ENCODE measurements at places on chromosomes 13 and 19.

DNA sequence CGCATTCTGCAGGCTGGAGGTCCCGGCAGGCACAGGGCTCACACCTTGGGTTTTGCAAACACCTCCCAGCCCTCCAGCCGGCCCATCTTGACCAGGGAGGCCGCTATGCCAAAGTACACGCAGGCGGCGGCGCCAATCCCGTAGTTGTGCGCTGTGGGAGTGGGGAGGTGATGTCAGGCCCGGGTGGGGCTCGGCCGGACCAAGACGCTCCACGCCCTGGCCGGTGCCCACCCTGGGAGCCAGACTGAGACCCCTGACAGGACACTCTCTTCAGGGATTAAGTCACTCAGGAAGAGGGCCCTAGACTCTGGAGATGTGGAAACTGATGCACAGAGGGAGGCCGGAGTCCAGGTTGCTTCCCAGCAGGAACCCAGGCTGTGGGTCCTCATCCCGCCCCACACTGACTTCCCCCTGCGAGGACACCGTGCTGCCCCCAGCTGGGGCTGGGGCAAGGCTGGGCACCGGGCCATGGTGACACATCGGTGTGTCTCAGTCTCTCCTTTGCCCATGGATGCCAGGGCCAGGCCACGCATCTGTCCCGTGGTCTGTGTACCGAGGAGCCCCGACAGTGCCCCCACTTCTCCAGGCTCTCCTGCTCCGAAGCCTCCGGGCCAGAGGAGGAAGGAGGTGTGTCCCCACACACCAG is 8.8 kb downstream of the NDUFA11 start:
- DNase-seq = no peak

- DNase-seq = no peak
Measured at GRCh38 chr13:81551036-81551435, 1210.1 kb upstream of the SPRY2 start.

DNA sequence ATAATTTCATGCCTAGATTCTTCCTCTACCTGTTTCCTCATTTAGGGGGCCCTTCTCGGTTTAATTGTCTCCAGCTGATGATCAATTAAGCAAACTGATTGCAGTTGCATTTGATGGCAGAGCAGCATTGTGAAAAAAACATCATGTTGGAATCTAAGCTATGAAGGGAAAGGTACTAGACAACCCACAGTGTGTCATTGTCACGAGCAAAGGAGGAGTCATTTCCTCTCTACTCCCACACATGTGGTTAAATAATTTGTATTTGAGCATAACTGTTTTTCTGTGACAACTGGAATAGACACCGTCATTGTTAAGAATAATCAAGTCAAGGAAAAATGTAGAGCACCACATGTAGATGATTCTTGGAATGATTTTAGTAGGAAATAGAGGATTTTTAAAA is 240.3 kb downstream of the DCT start:
- no peak for DNase-seq

DNA sequence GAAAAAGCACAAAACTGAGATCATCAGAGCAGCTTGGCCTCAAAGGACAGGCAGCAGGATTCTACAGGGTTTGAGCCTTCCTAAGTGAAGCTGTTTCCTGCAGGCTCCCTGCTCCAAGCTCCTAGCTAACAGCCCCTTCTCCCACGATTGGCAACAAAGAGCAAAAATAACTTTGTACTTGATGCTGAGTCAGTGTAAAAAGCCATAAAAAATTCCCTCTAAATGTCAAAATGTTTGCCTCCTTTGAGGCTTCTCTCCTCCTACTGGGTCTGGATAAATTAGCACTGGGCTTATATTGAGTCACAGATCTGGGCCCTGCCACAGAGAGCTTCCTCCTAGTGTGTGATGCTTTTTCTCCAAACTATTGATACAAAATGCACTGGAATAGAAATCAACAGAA is 153.3 kb downstream of the TNFRSF19 start:
- DNase-seq = no peak

- DNase-seq = no peak
Measured at GRCh38 chr13:39862900-39863299, 207.4 kb downstream of the COG6 start.

DNA sequence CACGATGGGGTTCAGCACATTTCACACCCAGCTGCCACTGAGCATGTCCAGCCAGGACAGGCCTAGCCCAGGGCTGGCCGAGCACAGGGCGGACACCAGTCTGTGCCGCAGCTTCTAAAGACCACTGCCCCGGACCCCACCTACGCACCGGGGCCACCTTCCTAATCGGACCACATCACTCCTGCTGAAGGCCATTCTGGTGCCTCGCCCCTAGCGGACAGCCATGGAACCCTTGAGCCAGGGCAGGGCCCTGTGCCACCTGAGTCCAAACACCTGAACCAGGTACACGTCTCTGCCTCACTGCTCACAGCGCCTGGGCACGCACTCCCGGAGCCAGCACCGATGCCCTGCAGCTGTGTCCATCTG is 8.4 kb upstream of the C13orf46 start:
- no peak for DNase-seq

DNA sequence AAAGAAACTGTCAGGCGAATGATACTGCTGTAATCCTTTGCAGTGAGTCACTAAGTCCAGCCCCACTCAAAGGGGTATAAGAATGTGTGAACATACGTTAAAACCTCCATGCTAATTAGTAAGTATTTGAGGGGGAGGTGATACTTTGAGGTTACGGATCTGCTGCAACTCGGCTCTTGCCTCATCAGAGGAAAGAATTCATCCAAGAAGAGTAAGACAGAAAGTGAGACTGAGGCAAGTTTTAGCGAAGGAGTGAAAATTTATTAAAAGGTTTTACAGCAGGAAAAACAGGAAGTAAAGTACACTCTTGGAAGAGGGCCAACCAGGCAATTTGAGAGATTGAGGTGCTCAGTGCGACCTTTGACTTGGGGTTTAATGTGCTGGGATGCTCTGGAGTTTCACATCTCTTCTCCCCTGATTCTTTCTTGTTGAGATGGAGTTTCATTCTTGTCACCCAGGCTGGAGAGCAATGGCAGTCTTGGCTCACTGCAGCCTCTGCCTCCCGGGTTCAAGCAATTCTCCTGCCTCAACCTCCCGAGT is 9.8 kb downstream of the CLEC4M start:
- DNase-seq = no peak

GRCh38 chr19:1066251-1066747 is 668 bp upstream of the ARHGAP45 start:
- DNase-seq = no peak

- DNase-seq = no peak
Measured at GRCh38 chr13:72694314-72694713, 33.1 kb downstream of the MZT1 start.

DNA sequence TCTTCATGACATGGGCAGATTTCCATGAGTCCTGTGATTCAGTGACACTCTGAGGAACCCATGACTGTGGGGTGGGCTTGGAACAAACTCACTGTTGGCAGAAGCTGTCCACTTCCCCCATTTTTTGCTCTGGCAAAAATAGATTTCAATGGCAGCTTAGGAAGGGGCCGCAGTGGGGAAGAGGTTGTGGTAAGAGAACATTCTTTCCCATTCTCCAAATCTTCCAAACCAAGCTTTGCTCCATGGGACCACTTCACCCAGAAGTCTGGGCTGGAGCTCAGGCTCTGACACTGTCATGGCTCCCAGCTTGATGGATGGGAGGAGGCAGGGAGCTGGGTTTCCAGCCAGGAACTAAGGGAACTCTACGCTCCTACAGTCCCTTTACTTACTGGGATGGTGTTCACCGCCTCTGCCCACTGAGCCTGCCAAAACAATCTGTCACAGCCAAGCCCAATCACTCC is 24.9 kb upstream of the MEDAG start:
- DNase-seq = no peak

- no peak for DNase-seq
Measured at GRCh38 chr13:44759384-44760360, 183.5 kb upstream of the TSC22D1 start.

DNA sequence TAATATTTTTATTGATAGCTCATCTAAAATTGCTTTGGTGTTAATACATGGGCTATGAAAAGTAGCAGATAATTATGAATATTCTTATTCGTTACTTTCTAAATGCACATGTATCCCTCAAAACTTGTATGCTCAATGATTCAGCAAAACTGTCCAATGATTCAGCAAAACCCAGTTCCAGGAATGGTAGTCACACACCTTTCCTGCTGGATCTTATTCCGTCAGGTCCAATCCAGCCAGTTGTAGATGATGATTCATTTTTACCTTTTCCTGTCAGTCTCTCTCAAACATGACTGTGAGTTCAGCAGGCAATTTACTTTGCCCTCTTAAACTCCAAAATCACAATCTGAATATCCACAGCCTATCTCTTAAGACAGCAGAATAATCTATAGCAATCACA is 1082.6 kb downstream of the EFNB2 start:
- DNase-seq = no peak

DNA sequence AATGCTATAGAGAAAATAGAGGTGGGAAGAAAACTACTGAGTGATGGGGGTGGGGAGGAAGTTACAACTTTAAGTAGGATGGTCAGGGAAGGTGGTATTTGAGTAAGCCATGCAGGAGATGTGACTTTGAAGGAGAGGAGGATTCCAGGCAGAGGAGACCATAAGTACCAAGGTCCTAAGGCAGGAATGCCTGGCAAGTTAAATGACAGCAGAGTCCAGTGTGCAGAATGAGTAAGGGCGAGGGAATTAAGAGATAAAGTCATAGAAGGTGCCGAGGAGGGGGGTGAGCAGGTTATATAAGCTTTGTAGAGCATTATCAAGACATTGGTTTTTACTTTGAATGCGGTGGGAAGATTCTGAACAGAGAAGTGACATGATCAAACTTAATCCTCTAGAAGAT is 43.2 kb upstream of the WDFY2 start:
- DNase-seq = no peak

GRCh38 chr13:99806671-99807070 is 164.9 kb downstream of the ZIC5 start:
- DNase-seq = no peak

DNA sequence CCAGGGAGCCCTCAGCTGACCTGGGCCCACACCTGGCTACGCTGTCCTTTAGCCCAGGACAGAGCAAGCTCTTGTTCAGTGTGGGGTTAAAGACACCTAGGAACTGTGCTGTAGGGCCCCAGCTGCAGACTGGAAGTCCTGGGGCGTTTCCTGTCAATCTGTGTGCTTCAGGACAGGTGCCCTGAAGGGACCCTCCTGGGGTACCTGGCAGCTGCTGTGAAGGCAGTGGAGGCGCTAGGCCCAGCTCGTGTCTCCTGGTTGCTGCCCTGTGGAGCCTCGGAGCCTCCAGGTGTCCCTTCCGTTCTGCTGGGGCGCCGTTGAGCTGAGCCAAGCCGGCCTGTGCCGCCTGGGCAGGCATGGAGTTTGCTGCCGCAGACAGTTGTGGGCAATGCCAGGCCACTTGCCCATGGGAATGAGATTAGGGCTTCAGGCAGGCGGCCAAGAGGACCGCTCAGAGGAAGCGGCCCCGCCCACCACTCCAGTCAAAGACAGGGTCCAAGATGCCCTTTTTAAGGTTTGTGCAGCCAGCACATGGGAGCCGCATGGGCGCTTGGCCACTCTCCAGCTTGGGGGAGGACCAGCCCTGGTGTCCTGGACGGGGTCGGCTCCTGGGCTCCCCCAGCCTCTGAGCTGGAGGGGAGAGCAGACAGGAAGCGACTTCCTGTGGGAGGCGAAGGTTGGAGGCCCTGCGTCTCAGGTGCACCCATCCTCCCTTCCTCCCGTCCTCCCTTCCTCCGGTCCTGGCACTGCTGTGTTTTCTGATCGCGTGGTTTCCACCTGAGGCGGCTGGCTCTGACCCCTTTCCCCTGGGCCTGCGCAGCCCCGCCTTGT is 4.0 kb downstream of the PTBP1 start:
- no peak for DNase-seq

DNA sequence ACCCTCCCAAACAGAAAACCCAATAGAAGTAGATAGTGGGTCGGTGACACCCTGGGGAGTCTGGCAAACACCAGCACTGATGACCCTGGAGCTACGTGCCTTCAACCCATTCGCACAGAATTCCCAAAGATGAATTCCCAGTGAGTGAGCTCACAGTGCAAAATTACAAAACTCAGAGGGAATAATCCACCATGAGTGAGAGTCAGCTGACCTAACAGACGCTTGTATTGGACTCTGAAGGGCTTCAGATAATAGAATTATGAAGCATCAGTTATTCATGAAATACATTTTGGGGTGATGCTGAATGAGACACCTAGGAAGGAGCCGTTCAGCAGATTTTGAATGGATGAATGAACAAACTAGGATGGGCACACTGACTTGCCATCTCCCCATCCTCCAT is 40.2 kb downstream of the KCNC3 start:
- DNase-seq = no peak

- DNase-seq = no peak
Measured at GRCh38 chr13:89011615-89012014, 1340.4 kb downstream of the SLITRK5 start.

- DNase-seq = no peak
Measured at GRCh38 chr19:51651216-51651846, 4.7 kb upstream of the SIGLEC14 start.

DNA sequence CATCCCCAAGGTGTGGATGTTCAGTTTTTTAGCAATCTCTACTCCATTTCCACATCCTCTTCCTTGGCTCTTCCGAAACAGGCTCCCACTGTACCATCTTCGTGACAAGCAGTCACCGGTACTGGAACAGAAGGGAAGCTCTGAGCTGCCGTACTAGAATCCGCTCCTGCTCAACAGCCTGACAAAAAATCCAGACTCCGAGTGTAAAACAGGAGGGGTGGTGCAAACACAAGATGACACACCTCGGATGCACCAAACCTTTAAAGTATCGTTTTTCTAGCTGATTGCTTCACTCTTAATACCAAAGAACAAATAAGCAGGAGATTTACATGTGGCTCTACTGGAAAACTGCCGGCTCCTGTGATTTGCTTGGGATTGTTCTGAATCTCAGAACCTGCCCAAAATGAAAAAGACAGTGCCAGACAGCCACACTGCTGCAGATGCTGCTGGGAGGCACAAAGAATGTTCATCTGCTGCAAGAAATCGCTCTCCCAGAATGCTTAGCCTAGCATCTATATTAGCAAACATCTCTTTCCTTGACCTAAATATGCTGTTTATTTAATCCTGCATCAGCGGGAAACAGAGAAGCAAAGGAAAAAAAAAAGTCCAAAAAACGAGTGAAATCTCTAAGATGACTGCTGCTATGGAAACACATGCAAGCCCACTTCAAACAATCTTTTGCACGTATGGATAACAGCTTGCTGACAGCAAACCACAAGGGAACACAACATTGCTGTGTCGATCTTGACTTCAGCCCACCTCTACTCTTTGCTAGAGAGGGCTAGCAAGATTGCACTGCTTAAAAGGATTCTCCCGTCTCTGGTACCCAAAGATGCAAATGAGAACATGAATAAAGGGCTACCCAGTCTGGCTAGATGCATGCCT is 38.0 kb upstream of the DOCK9 start:
- no peak for DNase-seq

Data from hippocampal formation (tissue), 2 donors.